Left cardiac atrium (tissue), 4 donors: ENCODE measurements at places on chromosomes 3 and 15.

DNA sequence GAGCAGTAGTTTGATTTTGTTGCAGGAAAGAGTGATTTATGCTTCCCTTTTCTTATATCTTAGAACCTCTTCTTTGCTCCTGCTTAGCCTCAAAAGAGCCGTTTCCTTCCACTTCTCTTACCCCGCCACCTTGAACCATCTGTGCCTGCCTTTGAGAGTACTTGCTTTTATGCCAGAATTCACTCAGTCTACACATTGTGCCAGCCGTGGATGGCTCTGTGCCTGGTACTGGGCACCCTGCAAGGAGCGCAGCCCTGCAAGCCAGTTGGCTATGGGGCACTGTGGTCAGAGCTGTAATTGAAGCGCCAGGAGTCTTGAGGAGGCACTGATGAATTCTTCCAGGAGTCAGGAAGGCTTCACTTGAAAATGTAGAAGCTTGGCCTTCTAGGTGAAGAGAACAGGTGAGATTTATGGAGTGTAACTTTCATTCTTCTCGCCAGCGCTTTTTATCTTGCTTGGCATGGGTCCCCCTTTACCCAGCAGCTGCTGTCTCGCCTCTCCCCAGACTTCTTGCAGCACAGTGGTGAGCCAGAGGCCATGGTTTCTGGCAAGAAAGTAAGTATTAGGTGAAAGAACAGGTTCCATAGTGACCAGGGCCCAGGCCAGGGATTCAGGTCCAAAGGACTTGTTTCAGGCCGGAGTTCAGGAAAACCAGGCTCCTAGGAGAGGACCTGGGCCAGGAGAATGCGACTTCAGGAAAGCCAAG is 4.9 kb downstream of the TMED3 start:
- DNase-seq: no peak

- DNase-seq: no peak
These were observed 507.8 kb upstream of the DPH6 start for GRCh38 chr15:36053746-36054145.

DNA sequence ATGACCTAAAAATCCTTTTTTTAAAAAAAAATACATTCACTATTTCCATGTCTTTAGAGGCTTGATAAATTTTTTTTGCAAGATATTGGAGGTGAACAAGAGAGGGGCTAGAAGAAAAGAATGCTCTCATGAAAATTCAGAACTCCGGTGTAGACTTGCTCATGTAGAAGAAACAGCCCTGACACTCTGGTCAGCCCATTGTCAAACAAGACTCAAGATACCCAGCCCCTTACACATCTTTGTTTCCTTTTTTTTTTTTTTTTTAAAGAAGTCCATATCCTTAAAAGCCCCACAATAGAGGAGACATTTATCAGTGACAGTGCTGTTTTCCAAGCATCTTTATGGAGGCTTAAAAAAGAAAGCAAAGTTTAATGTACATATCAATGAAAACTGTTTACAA is 196.8 kb upstream of the RORA start:
- DNase-seq: no peak

- no peak for DNase-seq
These were observed 67.9 kb downstream of the UNC13C start for GRCh38 chr15:54046093-54046492.

DNA sequence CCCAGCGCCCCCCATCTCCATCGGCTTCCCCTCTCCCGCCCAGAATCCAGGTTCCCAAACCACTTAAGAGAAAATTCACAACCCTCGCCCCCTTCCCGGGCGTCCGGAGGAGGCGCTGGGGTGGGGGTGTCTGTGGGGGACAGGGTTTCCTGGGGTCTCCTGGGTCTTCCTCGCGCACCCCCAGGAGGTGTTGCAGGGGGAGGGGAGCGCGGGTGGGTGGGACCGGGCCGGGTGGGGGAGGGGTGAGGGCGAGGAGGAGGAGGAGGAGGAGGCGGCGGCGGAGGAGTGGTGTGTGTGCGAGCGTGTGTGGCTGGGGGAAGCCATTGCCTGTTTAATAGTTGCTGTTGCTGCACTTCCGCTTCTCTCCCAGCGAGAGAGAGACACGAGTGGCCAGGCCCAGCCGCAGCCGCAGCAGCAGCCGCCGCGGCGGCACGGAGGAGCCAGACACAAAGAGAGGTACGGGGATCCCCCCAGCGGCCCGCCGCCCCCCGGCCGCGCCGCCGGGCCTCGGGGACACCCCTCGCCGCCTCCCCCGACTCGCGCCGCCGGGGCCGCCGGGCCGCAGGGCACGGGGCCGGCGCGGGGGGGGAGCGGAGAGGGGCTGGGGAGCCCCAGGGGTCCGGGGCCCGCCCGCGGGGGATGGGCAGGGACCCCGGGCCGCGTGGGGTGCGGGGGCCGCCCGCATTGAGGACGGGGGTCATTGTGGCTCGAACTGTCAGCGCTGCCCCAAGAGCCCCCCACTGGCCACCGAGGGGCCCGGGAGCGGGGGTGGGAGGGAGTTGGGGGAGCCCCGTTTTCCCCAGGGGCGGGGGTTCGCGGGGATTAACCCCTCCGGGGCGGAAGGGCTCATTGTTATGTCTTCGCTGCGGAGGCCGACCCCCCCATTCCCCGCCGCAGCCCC is at the start of gene UBE2E1:
Gene UBE2E1, plus strand, starts transcription at position 323 of the 901 bp plus-strand sequence. CDS start 1,315 bp downstream, outside the sequence.
- DNase-seq: peak; percentile 86

DNA sequence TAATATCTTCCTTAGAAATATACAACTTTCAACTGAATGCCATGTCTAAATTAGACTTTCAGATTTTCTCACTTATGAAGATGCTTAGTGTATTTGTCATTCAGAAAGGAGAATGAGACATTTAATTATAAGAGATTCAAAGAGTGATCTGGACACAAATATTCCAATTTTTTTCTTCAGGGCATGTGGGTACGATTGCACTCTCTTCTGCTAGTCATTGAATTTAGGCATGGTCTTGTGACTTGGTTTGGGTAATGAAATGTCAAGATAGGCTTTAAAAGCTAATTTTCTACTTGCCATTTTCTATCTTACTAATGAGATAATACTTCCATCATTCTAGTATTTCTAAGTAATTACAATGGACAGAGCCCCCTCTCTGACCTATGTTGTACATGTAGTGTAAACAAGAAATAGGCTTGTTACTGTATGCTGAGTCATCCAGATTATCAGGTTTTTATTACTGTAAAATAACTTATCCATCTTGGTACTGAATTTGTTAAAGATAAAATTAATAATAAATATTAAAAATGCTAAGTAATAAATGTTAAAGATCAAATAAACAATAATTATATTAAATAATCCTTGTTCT is 770.8 kb upstream of the BCHE start:
- no peak for DNase-seq

DNA sequence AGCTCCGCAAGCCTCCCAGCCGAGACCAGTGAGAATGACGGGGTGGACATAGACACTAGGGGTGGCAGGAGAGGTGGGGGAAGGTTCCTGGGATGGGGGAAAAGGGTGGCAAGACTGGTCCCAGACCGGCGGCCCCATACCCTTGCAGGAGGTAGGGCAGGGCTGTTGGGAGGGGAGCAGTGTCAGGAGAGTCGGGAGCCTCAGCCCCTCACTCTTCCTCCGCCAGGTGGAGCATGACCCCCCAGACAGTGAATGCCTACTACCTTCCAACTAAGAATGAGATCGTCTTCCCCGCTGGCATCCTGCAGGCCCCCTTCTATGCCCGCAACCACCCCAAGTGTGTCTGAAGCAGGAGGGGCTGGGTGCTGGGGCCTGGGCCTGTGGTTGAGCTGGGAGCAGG is 8.7 kb upstream of the PSMD2 start:
- DNase-seq: no peak

- no peak for DNase-seq
These were observed 491.0 kb downstream of the ROBO2 start for GRCh38 chr3:77530870-77531269.

GRCh38 chr15:66749841-66750575 is 48.0 kb downstream of the SMAD6 start:
- DNase-seq: peak; percentile 20

- DNase-seq: no peak
These were observed 65.2 kb upstream of the UBE2E1 start for GRCh38 chr3:23740517-23740965.

GRCh38 chr3:25442486-25442885 is 14.4 kb downstream of the RARB start:
- no peak for DNase-seq

- no peak for DNase-seq
These were observed 18.7 kb downstream of the CHST14 start for GRCh38 chr15:40489274-40490175.

DNA sequence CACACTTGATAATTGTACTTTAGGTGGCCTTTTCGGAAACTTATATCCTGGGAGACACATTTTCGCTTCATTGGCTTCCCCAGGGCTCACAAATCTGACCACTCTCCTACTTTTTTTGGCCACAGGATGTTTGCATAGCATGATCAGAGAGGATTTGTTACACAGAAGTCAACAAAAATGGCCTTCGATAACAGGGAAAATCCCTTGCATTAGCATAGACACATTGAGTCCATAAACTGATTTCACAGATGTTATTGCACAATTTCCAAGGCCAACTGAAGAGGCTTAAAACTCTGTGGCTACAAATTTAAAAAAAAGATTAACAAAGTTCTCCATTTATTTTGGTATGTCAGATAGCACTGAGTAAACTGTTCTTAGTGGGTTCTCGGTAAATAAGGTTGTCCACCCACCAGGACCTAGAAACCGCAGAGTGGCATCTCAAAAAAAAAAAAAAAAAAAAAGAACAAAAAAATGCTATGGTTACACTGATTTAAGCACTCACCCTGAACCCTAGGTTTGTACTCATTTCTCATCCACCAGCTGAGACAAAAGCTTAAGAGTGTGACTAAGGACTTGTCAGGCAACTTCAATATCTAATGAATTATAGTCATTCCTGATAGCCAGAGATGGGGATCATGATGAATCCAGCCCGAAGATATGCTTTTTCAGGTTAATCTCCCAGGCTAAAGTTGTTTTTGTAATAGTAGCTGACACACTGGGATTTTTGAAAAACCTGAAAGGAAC is 188.9 kb upstream of the SYNPR start:
- DNase-seq: no peak

DNA sequence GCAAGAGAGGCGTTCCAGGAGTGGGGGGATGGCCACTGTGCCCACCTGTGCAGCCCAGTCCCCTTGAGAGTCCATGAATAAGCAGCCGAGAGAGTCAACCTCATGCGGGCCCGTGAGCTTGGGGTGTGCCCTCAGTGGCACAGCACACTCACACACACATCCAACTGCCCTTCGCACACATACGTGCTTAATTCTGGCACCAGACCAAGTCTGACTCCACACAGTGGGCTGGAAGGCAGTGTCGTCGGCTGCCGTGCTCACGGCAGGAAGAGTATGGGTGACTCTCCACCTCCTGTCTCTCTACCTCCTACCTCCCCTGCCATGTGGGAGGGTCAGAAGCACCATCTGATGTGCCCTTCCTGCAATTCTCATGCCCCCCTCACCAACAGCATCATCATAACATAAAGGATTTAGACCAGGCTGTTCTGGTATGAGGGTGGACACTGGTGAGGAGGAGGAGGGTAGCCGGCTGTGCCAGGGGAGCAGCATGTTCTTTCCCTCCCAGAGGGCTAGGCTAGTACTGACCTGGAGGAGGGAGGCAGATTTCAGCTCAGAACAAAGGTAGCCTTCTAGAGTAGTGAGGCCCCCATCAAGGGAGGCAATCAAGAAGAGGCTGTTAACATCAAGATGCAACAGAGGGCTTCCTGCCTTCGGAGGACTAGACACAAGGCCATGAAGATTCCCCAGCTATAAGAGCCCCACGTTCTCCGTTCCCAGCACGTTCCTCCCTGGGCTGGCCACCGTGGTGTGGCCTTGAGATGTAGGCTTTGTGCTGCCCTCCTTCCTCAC is 5.3 kb upstream of the STRA6 start:
- no peak for DNase-seq

DNA sequence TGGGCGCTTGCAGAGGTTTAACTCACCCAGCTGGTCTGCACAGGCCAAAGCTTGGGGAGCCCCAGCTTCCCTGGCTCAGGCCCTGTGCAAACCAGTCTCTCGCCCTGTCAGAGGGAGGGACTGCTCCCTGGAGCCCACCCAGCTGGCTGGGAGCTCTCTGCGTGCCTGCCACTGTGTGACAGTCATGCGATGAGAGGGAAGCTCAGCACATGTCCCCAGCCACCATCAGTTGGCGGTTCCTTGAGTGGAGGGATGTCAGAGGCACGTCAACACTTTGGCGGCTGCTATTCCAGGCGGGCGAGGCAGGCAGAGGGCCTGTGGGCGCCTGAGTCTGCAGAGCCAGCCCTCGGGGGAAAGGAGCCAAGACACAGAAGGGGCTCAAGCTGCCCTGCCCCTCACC is 324.6 kb downstream of the UACA start:
- peak; percentile 76 for DNase-seq

GRCh38 chr15:36186376-36186775 is 393.1 kb upstream of the CDIN1 start:
- DNase-seq: no peak

- DNase-seq: peak; percentile 29
These were observed 236.5 kb downstream of the WDR72 start for GRCh38 chr15:53522991-53523390.

- no peak for DNase-seq
These were observed 9.5 kb downstream of the CACNA2D3 start for GRCh38 chr3:54131890-54132289.

DNA sequence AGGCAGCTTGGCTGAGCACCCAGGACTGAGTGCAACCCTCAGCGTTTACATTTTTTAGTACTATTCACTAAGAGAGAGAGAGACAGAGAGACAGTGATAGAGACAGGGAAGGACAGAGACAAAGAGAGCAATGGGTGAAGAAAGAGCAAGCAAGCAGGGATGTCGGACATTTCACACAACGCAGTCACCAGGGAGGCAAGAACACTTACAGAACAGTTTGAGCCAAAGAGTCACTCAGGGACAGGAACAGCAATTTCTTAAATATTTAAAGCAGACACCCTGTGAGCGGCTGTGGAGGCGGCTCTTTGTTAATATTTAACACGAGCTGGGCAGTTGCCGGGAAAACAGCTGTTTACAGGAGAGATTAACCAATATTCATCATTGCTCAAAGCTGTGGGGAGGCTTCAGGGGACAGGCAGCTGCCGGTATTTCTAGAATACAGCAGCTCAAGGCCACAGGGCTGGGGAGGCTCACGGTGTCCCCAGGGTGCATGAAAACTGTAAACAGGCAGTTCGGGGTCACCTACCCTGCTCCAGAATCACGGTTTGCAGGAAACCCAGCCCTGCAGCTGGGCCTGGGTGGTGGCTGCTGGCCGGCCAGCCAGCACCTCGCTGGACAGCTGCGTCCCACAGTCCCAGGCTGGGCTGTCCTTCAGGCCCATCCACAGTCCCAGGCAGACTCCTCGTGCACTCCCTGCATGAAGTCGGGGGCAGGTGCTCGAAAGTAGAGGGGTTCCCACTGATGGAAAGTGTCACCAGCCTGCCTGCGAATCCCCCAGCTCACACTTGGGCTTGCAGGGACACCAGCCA is 38.8 kb upstream of the PCSK6 start:
- DNase-seq: peak; percentile 63

GRCh38 chr15:83694536-83694935 is 40.6 kb downstream of the ADAMTSL3 start:
- DNase-seq: no peak
